ENCODE measurements at places on chromosomes 4 and X.

DNA sequence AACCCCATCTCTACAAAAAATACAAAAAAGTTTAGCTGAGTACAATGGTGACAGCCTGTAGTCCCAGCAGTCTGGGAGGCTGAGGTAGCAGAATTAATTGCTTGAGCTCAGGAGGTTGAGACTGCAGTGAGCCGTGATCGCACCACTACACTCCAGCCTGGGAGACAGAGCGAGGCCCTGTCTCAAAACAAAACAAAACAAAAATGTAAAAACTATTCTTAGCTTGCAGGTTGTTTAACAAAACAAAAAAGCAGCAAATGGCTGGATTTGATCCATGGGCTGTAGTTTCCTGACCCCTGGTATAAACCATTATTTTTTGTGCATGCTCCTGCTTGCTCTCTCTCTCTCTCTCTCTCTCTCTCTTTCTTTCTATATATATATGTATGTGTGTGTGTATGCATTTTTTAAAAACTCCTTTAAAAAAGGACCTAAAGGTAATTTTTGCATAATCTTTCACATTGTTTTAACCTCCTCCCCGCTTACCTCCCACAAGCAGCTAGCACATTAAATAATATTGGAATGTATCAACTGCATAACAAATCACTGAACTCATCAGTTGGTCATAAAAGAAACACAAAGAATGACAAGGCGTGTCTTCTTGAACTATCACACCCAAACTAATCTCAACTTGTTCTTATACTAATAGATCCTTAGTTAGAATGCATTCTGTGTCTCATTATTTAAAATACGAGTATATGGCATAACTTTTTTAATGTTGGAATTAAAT lies 4.8 kb downstream of the AREG start:
- peak; percentile 74 for DNase-seq

- DNase-seq, result peak; percentile 1
Measured at GRCh38 chrX:55524487-55524886, 34.8 kb upstream of the USP51 start.

- DNase-seq, result peak; percentile 47
Measured at GRCh38 chr4:84681486-84682274, 98.8 kb downstream of the CDS1 start.

GRCh38 chrX:155819966-155820491 lies 61.1 kb upstream of the VAMP7 start:
- DNase-seq, result peak; percentile 93

DNA sequence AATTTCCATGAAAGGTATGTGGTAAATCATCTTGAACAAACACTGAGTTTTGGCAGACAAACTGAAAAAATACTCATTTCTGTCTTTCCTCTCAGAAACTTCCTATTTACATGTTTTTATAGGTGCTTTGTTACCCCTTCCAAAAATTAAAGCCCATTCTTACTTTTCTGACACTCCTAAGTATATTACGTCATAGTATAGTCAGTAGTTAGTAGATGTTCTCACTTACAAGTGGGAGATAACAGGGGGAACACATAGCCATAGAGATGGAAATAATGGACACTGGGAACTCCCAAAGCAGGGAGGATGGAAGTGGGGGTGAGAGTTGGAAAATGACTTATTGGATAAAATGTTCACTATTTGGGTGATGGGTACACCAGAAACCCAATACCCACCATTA lies 28.8 kb downstream of the TXK start:
- DNase-seq, result no peak

DNA sequence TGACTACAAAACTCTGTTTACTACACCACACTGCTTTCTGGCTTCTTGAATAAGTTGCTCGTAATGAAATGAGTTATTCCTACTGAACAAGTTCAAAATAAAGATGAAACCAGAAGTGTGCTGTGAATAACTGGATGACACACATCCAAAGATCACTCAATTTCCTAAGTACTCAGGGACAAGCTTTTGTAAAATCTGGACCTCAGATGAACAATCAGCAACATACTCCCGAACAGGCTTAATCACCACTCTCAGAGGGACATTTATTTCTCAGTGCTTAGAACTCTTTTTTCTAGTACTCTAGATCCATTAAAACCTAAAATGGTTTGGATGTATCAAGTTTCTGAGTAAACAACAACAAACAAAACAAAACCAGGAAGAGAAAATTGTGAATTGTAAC lies 61.5 kb upstream of the EXOC1L start:
- DNase-seq, result peak; percentile 27

- no peak for DNase-seq
Measured at GRCh38 chr4:151983854-151984253, 223.0 kb upstream of the GATB start.

DNA sequence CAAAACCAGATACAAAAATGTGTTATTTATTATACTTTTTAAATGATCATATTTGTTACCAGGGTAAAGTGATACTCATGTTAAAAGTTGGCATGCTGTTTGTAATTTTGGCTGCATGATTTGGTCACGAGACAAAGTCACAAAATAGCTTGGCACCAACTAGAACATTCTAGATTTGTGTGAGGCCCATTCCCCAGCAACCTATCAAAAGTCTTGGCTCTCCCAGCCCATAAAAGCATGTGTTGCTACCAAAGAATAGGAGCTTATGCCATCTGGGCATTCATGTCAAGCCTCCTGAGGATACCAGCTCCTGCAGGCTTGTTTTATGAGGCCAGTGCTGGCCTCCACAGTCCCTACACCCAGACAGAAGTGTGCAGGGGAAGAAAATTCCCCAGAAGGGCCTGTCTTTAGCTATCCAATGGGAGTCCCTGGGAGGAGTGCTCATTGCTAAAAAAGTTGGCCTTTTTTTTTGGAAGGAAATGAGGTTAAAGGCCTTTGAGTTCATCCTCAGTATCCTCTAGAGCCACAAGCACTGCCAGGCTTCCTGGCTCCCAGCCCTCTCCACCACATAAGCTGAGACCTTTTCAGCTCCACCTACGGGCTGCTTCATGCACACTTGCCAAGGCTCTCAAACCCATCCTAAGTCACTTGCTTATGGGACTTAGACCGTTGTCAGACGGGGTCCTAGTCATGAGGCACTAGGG lies 211.9 kb upstream of the EOLA2 start:
- DNase-seq, result no peak

DNA sequence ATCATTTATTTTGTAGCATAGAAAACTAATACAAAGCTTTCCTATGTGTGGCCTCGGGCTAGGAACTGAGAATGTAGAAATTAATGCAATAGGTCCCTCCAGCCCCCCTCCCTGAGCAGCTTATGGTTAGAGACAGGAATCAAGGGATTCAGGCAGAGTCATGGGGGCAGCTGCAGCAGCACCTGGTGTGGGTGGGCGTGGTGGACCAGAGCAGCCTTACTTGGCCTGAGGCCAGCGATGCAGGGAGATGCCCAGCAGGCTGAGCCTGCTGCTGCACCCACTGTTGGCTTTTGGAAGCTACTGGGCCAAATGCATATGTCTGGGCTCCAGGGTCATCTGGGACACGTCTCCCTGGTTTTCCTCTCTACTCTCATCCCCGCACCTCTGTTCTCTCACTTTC lies 74.0 kb downstream of the STK32B start:
- DNase-seq, result no peak

DNA sequence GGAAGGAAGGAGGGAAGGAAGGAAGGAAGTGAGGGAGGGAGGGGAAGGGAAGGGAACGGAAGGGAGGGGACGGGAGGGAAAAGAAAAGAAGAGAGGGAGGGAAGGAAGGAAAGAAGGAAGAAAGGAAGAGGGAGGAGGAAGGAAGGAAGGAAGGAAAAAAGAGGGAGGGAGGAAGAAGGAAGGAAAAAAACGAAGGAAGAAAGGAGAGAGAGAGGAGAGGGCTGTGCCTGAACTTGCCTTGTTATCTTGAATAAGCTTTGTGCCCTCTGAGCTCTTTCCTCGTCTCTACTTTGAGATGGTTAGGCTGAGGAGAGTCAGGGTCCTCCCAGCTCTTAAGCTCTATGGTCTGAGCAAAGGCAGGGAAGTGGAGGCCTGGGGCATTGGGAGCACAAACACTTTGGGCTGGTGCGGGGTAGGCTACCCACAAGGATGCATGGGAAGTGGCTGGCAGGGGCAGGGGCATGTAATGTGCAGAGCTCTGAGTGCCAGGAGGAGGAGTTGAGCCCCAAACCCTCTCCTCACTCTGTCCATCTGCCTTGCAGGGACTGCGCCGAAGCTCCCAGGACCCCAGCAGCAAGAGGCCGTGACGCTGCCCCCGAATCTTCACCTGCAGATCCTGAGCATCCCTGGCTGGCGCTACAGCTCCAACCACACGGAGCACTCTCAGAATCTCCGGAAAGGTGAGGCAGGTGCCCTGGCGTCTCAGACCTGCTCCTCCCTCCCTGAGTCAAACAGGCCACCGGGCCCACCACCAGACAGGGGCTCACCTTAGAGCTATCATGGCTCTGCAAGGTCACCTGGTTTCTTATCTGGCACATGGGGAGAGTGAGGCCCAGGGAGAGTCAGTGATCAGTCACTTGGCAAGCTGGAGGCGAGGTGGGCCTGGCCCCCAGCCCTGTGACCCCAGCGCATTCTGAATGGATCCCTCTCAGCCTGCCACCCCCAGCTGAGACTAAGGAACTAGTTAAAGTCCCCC lies 26.5 kb upstream of the MRFAP1 start:
- no peak for DNase-seq

DNA sequence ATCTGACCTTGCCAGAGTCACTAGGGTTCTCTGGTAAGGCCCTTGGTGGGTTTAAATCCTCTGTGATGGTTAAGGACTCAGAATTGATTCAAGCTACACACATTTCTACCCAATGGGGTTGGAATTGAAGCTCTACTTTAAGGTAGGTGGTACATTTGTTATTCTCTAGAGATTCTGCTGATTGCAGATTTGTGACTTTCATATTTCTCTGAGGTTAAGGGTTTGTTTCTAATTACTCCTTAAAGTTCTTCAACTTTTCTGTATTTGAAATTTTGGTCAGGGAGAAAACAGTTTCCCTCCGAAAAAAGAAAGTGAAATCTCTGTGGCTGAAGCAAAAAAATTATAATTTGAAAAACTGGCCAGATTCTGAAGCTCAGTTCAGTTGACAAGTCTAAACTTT lies 25.8 kb upstream of the USP46 start:
- no peak for DNase-seq

GRCh38 chr4:122065915-122066314 lies 86.2 kb upstream of the BLTP1 start:
- DNase-seq, result no peak

DNA sequence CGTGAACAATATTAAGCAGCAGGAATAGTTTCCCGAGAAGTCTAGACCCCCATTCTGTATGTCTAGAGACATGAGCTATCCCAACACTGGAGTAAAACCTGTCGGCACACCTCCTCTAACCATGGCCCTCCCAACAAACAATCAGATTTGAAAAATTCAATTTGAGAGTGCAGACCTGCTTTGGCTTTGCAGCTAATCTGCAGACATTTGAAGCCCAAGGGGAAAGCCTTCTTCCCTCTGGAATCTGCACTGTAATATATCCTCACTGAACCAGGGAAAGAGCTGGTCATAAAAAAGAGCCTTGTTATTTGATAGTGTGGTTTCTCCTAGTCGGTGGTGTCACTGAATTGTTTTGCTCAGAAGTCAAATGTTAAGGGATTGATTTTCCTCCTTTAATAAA lies 44.6 kb upstream of the KLHL34 start:
- no peak for DNase-seq
